MCF 10A (cell line): ENCODE measurements at places on chromosomes 2 and 18.

- no peak for DNase-seq
Observed at GRCh38 chr2:150946831-150947230, 314.8 kb downstream of the RBM43 start.

- no peak for DNase-seq
Observed at GRCh38 chr2:136072621-136073020, 45.3 kb downstream of the CXCR4 start.

- DNase-seq = no peak
Observed at GRCh38 chr18:35736696-35737095, 155.2 kb downstream of the GALNT1 start.

- no peak for DNase-seq
Observed at GRCh38 chr18:78430131-78430758, 549.4 kb upstream of the SALL3 start.

DNA sequence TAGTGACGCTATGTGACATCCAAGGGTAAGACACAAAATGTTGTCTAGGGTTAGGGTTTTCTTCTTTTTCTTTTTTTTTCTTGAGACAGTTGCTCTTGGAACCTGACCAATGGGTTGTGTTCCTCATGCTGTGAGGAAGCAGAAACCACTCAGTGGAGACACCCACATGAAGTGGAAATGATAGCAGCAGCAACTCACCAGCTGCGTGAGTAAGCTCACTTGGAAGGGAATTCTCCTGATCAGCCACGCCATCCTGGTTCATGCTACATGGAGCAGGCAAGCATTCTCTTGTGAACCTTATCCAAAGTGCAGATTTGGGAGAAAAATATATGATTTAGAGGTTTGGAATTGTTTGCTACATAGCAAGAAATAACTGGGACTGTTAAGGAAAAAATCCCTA lies 863.7 kb downstream of the EPHA4 start:
- no peak for DNase-seq
